GM12865 (cell line): ENCODE measurements at places on chromosomes 13 and 19.

DNA sequence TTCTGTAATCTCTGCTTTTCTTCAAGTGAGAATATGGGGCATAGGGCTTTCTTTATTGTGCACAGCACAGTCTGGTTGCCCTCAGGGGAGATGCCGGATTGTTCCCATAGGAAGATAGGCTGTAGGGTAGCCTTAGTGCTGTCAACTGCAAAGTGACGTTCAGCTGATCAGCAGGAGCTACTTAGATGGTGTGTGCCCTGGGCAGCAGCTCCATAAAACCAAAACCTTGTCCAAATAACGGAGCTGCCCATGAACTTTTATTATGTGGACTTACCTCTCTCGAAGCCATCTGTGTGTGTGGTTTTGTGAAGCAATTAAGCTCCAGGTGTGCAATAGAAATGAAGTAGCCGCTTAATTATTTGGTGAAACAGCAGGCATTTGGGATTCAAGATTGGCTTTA lies 120.0 kb upstream of the RNF113B start:
- DNase-seq = no peak

DNA sequence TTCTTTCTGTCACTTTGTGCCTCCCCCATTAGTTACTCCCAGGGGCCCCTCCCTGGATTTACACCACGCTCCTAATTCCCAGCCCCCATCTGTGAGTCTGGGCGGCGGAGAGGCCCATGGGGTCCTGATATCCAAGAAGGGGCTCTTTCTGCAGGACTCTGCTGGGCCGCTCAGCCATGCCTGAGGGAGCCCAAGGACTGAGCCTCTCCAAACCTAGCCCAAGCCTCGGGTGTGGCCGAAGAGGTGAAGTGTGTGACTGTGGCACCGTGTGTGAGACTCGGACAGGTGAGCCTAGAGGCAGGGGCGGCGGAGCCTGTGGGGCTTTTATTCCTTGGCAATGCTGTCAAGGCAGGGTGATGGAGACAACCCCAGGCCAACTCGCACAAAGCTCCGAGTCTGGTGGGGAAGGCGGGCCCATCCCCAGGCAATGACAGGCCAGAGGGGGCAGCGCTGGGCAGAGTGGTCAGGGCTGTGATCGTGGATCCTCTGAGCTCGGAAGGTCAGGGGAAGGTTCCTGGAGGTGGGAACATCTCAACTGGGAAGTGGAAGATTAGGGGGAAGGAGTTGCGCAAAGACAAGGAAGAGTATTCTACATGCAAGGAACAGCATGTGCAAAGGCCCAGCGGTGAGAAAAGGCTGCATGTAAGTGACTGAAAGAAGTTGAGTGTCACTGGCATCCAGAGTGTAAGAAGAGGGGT lies 1.6 kb downstream of the PLEKHG2 start:
- DNase-seq = no peak

- peak; percentile 65 for DNase-seq
Observed at GRCh38 chr19:42253245-42254088, 1.5 kb downstream of the ERF start.

GRCh38 chr13:59261928-59262488 lies 901.7 kb downstream of the DIAPH3 start:
- DNase-seq = peak; percentile 9

- no peak for DNase-seq
Observed at GRCh38 chr19:29278716-29279115, 65.8 kb upstream of the UQCRFS1 start.

DNA sequence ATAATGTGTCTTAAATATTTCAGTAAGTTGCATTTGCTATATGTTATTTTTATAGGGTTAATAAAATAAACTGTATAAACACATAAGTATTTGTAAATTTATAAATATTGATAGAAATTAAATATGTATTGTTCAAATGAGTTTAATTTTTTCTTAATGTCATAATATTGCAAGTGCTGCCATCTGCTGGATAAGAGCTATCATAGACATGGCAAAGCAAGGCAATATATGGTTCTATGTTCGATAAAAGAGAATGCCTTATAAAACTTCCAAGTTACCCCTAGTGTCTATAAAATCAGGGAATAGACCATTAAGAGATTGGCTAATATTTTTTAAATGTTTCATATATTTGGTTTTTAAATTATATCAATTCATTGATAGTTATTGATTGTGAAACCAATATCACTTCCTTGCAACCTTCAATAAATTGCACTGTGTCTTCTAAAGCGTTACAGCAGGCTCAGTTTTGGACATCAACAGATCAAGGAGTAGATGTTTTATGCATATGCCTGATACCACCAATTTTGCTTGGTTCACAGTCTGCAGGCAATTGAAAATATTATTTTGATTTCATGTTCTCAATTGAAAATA lies 29.0 kb upstream of the SLITRK6 start:
- DNase-seq = peak; percentile 8

GRCh38 chr19:35783469-35784434 lies 8.4 kb downstream of the ARHGAP33 start:
- no peak for DNase-seq

DNA sequence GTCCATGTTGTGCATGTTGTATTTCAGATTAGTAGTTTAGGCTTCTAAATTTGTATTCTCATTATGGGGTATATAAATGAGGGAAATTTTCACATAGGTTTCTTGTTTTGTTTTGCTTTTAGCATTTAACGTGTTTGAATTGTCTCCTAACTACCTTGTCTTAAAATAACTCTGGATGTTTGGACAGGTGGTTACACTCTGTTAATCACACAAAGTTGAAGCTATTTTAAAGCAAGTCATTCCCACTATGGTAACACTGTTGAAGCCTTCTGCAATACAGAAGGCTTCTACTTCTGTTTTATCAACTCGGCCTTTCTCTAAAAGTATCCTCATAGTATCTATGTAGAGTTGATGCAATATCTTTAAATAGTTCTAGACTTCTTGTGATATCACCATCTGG lies 245.3 kb upstream of the HTR2A start:
- no peak for DNase-seq

DNA sequence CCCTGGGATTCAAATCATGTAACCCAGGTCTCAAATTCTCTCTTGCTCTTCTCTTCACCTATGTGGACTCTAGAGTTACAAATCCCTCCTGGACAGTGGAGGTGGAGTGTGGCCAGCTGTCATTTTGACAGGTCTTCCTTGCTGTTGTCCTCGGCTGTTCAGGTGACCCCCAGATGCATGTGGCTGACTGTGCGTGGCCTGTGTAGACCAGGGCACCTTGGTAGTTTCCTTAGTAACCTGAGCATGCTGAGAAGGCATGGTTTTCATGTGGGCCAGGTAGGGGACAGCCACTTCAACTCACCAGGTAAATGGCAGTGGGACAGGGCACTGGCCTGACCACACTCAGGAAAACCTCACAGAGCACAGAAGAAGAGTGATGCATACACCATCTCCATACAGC lies 155.0 kb upstream of the TSHZ3 start:
- DNase-seq = no peak

GRCh38 chr19:15300533-15301197 lies 31.7 kb downstream of the BRD4 start:
- no peak for DNase-seq

- no peak for DNase-seq
Observed at GRCh38 chr13:30943881-30944280, 11.4 kb downstream of the TEX26 start.

GRCh38 chr13:56457535-56458190 lies 683.1 kb upstream of the PRR20A start:
- DNase-seq = no peak

- DNase-seq = no peak
Observed at GRCh38 chr19:30225676-30226463, 146.3 kb upstream of the ZNF536 start.

DNA sequence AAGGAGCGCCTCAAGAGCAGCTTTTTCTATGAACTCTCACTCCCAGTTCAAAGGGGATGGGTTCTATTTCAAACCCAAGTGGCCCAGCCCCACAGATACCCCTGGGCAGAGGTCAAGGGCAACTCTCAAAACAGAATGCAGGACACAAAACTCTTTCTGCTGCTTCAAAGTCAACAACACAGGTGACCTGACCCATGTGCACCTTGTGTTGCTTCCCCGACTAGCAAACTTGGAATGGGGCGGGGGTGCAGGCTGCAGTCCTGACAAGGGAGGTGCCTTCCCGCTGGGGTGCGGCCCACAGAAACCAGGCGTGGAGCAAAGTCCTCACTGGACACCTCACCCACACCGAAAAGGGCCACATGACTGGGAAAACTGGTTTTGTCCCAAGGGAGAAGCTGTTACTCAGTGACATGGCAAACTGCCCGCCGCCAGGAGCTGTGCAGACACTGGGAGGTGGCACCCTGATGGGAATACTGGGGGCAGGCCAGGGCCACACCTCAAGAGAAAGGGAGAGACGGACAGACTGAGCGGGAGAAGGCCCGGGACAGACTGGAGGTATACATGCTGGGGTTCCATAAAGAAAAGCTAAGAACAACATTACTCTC lies 17.4 kb downstream of the ZC3H4 start:
- no peak for DNase-seq

GRCh38 chr19:29372461-29372860 lies 153.3 kb upstream of the VSTM2B start:
- DNase-seq = no peak

- peak; percentile 65 for DNase-seq
Observed at GRCh38 chr19:47280183-47280797, 5.6 kb downstream of the INAFM1 start.

- no peak for DNase-seq
Observed at GRCh38 chr13:101139081-101139480, 277.2 kb downstream of the NALCN start.

- no peak for DNase-seq
Observed at GRCh38 chr13:77521194-77521593, 14.3 kb upstream of the SCEL start.

DNA sequence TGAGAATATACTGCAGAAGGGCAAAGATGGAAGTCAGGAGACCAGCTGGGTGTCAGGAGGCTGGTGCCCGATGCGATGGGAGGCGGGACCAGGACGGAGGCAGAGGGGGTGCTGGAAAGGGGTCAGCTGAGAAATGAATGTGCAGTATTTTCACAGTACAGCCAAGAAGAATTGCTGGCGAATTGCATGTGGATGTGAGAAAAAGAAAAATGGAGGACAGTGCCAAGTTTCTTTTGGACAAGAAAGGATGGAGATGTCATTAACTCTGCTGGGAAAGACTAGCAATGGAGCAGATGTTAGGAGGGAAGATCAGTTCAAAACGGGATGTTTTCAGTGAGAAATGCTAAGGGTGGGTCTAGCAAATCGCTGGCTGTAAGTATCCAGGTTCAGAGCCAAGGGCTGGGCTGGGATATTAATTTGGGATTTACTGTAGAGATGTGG lies 7.0 kb downstream of the CRYL1 start:
- DNase-seq = no peak

DNA sequence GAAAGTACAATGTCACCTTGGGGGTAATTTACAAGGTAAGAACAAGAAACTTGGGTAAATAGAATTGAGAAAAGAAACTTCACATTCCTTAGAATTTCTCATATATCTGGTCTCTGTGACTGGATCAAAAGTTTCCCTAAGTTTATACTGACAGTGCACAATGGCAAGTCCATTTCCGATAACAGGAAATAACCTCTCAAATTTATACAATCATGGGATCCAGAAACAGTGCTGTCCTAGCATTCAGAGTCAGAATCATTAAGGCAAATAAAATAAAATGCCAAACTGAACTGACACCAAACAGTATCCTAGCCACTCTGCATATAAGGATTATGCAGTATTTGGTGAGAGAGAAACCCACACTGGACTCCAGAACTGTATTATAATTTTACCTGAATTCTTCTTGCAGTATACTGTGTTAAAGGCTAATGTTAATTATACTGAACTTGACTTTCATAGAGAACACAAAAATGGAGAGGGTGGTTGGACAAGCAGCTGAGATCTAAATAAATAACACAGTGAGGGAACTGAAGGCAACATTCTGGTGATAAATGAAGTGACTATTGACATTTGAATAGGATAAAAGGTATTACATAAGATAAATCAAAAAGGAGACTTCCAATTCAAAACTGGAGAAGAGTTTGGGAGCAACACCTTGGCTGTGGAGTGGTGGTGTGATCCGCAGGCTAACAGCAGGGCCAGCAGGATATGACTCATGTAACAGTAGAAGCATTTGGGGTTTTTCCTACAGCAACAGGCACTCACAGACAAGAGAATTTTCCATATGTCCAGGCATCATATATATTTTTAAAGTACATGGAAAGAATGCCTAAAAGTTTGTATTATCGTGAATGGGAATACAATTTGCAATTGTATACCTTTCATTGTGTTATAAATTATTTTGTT lies 932.5 kb upstream of the MIR17HG start:
- no peak for DNase-seq

DNA sequence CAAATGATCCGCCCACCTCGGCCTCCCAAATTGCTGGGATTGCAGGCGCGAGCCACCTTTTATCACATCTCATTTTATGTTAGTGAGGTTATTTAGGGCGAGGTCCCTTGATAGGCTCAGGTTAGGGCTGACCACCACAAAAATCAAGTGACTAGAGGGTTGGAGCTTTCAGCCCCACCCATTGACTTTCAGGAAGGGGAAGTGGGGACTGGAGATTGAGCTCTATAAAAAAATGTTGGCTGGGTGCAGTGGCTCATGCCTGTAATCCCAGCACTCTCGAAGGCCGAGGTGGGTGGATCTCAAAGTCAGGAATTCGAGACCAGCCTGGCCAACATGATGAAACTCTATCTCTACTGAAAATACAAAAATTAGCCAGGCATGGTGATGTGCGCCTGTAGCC lies 20.1 kb downstream of the FPR3 start:
- DNase-seq = no peak

- no peak for DNase-seq
Observed at GRCh38 chr19:47253467-47253881, 2.9 kb upstream of the CCDC9 start.

DNA sequence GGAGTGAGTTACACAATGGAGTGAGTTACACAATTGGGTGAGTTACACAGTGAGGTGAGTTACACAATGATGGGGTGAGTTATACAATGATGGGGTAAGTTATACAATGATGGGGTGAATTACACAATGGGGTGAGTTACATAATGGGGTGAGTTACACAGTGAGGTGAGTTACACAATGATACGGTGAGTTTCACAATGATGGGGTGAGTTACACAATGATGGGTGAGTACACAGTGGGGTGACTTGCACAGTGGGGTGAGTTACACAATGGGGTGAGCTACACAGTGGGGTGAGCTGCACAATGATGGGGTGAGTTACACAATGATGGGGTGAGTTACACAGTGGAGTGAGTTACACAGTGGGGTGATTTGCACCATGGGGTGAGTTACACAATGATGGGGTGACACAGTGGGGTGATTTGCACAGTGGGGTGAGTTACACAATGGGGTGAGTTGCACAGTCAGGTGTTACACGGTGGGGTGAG lies 52.5 kb upstream of the GAS6 start:
- DNase-seq = no peak

GRCh38 chr13:108220041-108220440 lies 1.8 kb downstream of the ABHD13 start:
- peak; percentile 18 for DNase-seq

- no peak for DNase-seq
Observed at GRCh38 chr13:107358866-107359265, 790.9 kb upstream of the ARGLU1 start.
